Neural crest cell (in vitro differentiated cells): ENCODE measurements at places on chromosomes 7 and 10.

DNA sequence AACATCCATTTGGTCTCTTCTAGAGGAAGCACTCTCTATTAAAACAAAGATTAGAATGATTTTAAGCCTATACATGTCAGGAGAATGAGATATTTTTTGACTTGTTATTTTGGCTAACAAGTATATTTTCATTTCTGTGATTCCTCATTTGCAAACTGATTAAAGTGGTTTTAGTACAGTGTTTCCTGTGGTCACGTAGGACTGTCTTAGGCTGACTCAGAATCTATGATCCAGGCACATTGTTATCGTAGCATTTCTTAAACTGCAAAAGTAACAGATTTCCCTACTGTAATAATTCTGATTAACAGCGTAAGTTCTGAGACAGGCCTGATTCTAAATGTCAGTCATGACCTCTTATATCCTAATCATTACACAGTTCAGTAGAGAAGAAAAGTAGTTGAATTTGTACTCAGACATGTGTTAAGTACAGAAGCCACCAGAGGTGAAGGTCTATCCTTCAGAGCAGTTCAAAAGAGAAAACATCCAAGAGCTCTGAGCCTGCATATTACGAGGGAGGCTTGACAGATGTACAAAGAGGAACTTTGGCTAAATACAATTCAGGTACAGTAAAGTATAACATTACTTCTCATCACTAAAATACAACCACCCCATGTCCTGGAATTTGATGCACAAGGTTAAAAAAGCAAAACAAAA lies 124.1 kb upstream of the TEX47 start:
- DNase-seq, result no peak

- no peak for DNase-seq
Measured at GRCh38 chr7:149869291-149869650, 4.5 kb upstream of the ATP6V0E2 start.

GRCh38 chr10:73819513-73820093 lies 8.2 kb upstream of the NDST2 start:
- no peak for DNase-seq

GRCh38 chr7:49010717-49011116 lies 86.4 kb downstream of the CDC14C start:
- no peak for DNase-seq

GRCh38 chr10:48604039-48604990 lies 558 bp downstream of the ARHGAP22 start:
- DNase-seq, result no peak

DNA sequence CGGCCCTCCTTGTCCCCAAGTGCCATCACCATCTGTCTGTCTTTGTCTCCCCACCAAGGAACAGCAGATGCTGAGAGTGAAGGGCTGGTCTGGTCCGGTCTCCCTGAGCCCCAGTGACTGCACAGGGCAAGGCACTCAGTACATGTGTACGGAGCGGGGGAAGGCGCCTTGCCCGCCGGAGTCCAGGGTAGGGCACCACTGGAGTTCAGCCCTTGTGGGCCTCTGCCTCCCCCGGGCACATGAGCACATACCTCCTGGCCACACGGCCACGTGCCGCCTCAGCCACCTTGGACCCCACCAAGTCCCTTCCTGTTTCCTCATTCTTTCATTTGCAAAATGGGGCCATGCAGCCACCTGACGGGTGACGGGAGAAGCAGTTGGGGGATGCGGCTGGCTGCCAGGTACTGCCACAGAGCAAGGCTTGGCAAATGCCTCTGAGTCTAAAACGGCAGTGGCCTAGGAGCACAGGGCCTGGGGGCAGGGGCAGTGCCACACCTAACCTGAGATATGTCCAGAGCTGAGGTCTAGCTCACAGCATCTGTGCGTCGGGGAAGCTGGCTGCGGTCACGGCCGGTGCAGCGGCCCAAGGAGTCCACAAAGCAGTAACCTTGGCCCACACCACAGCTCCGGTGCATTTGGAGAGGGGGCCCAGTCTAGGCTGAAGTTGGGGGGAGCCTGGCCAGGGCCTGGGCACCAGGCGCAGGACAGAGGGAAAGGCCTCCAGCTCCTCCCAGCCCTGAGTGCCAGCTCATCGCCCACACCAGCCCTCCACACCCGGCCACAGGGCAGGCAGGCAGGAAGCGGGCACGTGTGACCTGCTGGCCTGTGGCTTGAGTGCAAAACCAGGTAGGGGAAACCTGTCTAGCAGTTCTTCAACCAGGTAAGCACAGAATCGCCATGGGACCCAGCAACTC lies 5.2 kb downstream of the ADAP1 start:
- no peak for DNase-seq

GRCh38 chr10:47050618-47051455 lies 139.6 kb downstream of the PTPN20 start:
- DNase-seq, result no peak

DNA sequence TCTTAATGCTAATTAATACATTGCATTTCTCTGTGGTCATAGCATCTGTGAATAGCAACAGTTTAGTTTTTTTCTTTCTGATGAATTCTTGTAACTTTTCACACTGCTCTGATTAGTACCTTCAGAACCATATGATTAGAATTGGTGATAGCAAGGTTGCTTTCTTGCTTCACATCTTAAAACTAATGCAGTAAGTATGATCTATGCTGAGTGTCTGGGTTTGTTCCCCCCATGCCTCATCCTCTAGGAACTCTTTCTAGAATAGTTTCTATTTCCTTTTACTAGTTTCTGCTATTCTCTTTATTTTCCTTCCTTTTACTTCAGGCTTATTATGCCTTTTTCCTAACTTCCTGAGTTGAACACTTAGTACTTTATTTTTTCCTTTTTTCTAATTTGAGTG lies 32.4 kb downstream of the TES start:
- DNase-seq, result no peak

DNA sequence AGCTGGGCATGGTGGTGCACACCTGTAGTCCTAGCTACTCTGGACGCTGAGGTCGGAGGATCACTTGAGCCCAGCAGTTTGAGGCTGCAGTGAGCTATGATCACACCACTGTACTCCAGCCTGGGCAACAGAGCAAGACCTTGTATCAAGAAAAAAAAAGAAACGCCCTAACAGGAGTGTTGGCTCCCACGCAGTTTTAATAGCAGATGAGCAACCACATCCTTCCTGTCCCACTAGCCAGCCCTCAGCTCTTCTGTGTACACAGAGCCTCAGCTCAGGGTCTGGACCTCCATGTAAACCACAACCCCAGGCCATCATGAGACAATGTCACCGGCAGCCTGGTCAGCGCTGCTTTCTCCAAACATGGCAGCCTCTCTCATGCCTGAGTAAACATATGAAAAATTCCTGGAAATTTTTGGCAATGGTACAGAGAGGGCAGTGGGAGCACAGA lies 108.2 kb downstream of the PIP4K2A start:
- no peak for DNase-seq

GRCh38 chr10:95181726-95182125 lies 12.3 kb upstream of the ACSM6 start:
- no peak for DNase-seq

DNA sequence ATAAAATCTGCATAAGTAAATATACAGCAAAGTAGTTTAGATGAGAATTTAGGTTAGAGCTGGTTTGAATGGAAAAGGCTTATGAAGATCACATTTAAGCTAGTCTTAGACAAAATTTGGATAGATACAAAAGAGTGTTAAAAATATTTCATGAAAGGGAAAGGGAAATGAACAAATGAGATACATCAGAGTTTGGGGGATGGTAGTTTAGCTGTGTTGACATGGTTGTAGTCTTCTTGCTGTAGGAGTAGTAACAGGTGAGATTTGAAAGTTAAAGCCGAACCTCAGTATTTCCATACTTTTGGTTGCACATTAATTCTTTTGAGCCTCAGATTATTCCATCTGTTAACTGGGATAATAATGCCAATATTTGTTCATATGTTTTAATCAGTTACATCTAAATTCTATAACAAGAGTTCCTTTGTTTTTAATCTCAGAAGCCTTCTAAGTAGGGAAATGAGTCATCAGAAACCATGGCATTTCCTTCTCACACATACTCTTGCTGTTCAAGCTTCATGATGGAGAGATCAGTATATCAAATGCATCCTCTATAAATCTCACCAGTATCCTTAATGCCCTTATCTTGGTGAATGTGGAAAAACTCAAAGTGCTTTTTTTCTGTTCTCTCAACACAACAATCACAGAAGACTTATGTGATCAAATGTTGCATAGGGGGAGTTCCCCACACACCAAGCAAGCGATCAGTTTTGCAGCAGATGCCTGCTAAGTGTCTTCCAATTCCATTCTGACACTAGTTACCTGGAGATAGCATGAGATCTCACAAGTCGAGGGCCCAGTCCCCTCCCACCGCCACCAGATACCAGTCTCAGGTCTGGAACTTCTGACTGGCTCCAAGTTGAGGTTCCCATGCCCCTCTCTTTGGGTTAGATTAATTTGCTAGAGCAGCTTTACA lies 84.7 kb downstream of the MAPK8 start:
- DNase-seq, result no peak

DNA sequence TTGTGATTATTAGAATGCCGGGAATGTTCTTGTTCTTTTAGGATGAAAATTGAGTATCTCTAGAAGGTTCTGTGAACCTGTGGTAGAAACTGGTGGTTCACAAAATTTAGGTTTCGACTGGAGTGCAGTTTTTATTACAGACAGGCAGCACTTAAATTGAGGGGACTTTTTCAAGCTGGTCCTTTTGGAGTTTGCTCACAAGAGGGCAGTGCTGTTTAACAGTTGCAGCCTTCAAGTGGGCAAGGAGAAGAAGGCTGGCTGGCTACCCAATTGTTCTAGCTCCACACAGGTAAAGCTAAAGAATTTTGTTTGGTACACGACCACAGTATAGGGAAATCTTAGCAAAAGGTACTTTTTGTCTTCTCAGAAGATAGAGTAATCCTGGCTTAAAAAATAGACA lies 233.6 kb downstream of the SNX13 start:
- DNase-seq, result peak; percentile 48

DNA sequence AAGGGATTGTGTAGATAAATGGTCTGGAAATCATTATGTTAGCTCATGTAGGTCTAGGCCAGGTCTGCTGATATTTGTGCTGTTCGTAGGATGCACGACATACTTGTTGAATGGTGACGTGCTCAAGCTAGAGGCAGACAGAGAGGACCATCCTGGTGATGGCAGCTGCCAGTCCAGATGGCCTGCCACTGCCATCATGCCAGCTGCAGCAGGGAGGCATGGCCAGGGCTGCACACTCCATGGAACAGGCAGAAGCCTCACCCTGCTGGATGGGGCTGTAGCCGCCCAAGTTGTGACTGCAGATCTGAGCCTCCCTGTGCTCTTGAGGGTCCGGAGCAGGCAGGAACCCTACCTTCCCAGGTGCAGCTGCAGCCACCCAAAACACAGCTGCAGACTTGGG lies 80.3 kb downstream of the SPDYE5 start:
- no peak for DNase-seq

DNA sequence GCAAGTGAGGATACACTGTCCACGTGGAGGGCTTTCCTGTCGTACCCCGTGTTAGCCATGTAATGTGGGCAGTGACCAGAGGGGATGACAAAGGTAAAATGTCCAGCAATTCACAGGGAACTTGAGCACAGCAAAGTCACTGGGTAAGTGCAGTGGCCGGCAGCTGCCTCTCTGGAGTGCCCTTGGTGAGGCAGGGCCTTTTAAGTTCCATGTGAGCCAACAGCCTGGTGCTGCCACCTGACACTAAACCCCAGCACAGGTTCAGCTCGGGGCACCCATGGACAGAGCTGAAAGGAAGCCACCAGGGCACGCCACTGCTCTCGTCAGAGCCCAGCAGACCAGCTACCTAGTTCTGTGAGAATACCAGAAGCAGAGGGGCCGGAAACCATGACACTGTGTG lies 168.3 kb downstream of the PRKAG2 start:
- DNase-seq, result no peak

DNA sequence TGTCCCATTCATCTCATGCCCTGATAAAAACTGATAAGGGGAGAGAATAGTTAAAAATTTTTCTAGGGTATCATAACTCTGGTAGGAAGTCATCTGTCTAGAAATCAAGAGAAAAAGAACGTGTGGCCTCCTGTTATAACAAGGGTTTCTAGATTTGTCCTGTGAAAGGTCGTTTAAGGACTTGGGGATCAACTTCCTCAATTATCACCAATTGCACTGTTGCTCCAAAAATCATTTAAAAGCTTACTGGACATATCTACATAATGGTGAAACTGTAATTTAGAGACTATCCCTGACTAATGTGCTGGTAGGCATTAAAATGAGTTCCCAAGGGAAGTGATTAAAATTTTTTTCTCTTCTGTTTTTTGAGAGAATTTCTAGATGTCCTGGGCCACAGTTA lies 58.2 kb downstream of the GPR141 start:
- DNase-seq, result no peak

DNA sequence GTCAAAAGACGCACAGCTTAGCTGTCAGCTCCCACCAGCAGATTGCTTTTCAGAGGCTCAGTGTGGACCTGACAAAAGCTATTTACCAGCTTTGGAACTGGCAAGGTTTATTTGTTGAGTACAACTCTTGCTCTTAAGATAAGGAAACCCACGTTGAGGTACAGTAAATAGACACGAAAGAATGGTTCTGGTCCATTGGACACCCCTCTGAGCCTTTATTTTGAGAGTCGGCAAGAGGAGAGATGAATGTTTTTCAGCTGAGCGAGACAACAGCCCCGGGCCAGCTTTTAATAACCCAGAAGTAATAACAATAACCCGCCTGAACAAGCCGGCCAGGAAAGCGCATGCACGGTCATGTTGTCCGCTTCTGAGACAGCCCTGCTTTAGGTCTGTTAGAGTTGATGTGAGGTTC lies 49.0 kb downstream of the WNT2 start:
- DNase-seq, result no peak

GRCh38 chr7:106836816-106837215 lies 28.3 kb upstream of the PIK3CG start:
- no peak for DNase-seq

DNA sequence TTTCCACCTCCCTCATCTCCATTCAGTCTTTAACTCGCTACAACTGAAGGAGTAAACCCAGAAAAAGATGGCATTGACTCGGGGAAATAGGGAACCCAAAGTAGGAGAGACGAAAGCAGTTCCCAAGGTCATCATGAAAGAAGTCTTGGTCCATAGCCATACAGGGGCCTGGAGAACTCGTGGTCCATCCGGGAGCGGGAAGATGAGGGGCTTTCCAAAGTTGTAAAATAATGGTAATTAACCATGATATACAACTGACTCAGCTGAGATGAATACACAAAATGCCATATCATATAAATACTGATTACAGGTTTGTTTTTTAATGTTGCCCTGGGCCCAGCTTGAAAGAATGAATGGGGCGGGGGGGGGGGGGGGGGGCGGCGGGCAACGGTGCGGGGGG lies 32.3 kb downstream of the RBM17 start:
- no peak for DNase-seq

DNA sequence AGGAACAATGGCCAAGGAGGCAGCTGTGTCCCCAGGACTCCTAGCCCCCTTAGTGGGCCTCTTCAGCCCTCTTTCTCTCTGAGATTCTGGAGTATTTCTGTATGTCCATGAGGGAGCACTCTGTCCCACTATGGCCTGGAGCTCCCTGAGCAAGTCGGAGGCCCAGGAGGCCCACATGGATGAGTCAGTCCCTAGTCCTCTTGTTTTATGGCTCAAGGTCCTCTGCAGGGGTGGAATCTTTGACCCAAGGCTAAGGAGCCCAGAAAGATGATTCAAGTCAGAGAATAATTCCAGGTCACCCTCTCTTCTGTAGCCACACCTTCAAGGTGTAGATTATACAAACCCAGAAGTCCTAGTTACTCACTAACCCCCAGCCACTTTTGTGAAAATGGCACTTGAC lies 125.6 kb downstream of the PLXNA4 start:
- DNase-seq, result no peak

- DNase-seq, result peak; percentile 78
Measured at GRCh38 chr10:30002426-30003266, 56.7 kb downstream of the JCAD start.
